ENCODE measurements at places on chromosomes 3 and 15. TPM values are rescaled to one million over a fixed set of nuclear protein-coding genes. Genes with fewer than 3 reads are reported as not detected.
A peak's percentile ranks its signal among the peaks of the same experiment; 100 is the strongest.

GRCh38 chr3:172476347-172476746 lies 28.1 kb upstream of the GHSR start:
- no peak for DNase-seq
- H3K27me3 ChIP-seq = no peaks in the 10 kb centered on the region
- H3K27ac ChIP-seq = no peak overlapping the region
- peaks cover 14% of the 10 kb centered on the region for H3K4me1 ChIP-seq

- H3K36me3 ChIP-seq = no peaks in the 10 kb centered on the region
- H3K4me3 ChIP-seq = no peak overlapping the region
- H3K4me1 ChIP-seq = peaks cover 13% of the 10 kb centered on the region
- H3K27me3 ChIP-seq = no peaks in the 10 kb centered on the region
- DNase-seq = peak; percentile 55
Observed at GRCh38 chr3:31704591-31705179, 172.0 kb downstream of the STT3B start.

DNA sequence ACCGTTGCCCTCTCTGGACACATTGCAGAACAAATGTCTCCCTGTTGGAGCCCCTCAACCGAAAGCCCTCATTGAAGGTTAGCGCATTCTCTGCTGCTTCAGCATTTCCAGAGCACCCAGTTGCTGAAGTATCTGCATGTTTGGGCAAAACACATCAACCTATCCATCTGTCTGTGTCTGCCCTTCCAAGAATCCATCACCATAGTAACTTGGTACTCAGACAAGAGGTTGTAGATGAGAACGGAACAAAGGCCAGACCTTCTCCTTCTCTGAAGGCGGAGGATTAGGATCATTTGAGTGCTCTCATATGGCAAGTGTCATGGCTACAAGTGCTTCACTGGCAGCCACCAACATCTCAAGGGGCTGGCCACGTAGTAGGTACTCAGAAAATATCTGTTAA lies 23.1 kb upstream of the RHO start:
- no peaks in the 10 kb centered on the region for H3K4me1 ChIP-seq
- no peak overlapping the region for H3K4me3 ChIP-seq
- H3K27me3 ChIP-seq = no peaks in the 10 kb centered on the region
- no peak overlapping the region for H3K27ac ChIP-seq
- H3K36me3 ChIP-seq = no peaks in the 10 kb centered on the region

- no peak overlapping the region for H3K27ac ChIP-seq
- H3K36me3 ChIP-seq = no peaks in the 10 kb centered on the region
- DNase-seq = no peak
- no peaks in the 10 kb centered on the region for H3K27me3 ChIP-seq
Observed at GRCh38 chr15:75199357-75199940, 2.2 kb upstream of the C15orf39 start.

DNA sequence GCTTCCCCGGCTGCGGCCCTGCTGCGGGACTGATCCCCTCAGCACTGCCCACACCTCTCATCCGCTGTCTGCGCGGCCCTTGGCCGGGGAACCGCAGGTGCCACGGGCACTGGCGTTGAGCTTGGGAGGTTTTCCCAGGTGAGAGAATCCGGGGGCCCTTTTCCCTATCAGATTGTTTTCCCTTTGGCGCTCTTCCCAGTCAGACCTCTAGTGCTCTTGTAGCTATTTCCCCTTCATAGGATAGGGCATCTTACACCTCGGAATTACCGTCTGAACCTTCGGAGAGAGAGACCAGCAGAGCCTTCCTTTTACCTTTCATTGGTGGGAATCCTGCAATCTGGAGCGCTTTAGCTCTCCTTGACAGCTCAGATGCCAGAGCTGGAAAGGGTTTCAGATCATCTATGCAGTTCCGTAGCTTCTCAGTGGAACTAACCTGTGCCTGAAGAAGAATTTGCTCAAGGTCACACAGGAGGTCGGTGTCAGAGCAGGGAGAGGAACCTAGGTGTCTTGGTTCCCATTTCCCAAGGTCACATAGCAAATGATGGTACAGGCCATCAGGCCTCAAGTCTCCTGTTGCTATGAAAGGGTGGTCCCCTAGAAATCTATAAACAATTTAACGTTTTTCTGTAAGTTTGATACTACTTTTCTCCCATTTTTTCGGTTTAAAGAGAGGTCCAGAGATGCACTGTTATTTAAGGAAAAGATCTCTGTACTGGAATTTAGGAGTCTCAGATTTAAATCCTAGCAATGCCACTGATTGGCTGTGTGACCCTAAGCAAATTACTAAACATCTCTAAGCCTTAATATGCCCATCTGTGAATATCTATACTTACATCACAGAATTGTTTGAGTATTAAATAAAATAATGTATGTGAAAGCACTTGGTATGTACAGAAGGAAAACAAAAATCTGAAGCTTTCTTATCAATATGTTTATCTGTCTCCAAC lies 916 bp downstream of the IDH3A start:
- H3K27me3 ChIP-seq = no peaks in the 10 kb centered on the region
- DNase-seq = no peak
- peak overlapping the region; percentile 74 for H3K27ac ChIP-seq
- peaks cover 36% of the 10 kb centered on the region for H3K4me1 ChIP-seq
- H3K4me3 ChIP-seq = peak overlapping the region; percentile 77
- H3K36me3 ChIP-seq = no peaks in the 10 kb centered on the region

DNA sequence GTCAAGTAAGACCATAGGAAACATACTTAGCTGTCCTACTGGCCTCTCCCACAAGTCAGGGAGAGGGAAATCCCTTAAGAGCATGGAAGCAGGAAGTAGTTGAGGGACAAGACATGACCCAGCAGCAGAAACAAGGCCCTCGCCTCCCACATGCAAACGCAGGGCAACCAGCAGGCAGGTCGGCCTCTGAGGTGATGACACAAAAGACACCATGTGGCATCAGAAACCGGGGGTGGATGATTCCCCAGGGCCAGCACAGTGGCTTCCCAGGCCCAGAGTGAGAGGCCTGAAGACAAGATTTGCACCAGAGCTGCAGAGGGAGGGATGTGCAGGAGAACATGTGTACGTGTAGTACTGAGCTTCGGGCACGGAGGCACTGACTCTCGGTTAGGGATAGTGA lies 26.3 kb downstream of the PXYLP1 start:
- H3K4me1 ChIP-seq = no peaks in the 10 kb centered on the region
- no peak overlapping the region for H3K4me3 ChIP-seq
- no peak for DNase-seq
- no peaks in the 10 kb centered on the region for H3K36me3 ChIP-seq

GRCh38 chr3:152620395-152620794 lies 214.5 kb upstream of the P2RY1 start:
- no peaks in the 10 kb centered on the region for H3K36me3 ChIP-seq
- H3K27me3 ChIP-seq = no peaks in the 10 kb centered on the region
- H3K4me3 ChIP-seq = no peak overlapping the region
- no peak for DNase-seq

- no peaks in the 10 kb centered on the region for H3K27me3 ChIP-seq
- no peak overlapping the region for H3K27ac ChIP-seq
- no peaks in the 10 kb centered on the region for H3K4me1 ChIP-seq
- H3K36me3 ChIP-seq = no peaks in the 10 kb centered on the region
Observed at GRCh38 chr15:68256675-68257450, 20.7 kb upstream of the FEM1B start.

- no peaks in the 10 kb centered on the region for H3K27me3 ChIP-seq
- no peak overlapping the region for H3K4me3 ChIP-seq
- H3K4me1 ChIP-seq = no peaks in the 10 kb centered on the region
- H3K36me3 ChIP-seq = no peaks in the 10 kb centered on the region
Observed at GRCh38 chr3:188558343-188559071, 404.6 kb downstream of the LPP start.

DNA sequence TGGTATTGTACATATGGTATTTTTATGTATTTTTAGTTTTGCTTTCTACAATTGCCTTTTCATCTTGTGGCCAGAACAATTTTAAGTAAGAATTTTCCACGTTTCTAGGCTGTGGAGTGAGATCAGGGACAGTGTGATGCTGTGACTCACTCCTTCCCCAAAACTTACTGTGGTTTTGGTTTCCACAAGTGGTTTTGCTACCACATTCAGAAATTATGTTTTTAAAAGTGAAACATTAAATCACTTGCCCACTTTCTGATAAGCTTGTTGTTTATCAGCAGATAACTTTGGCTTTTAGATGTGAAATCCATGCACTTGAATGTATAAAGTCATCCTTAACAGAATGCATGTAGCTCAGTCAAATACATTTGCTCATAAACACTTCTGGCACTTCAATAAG lies 192.2 kb upstream of the THRB start:
- H3K36me3 ChIP-seq = no peaks in the 10 kb centered on the region
- H3K4me3 ChIP-seq = no peak overlapping the region
- H3K27ac ChIP-seq = no peak overlapping the region

- H3K4me1 ChIP-seq = peaks cover 46% of the 10 kb centered on the region
- H3K27ac ChIP-seq = peak overlapping the region; percentile 77
- no peaks in the 10 kb centered on the region for H3K36me3 ChIP-seq
- H3K27me3 ChIP-seq = no peaks in the 10 kb centered on the region
Observed at GRCh38 chr3:153162513-153163392, 727 bp downstream of the RAP2B start.

- no peaks in the 10 kb centered on the region for H3K36me3 ChIP-seq
- no peak overlapping the region for H3K4me3 ChIP-seq
Observed at GRCh38 chr3:67617518-67617917, 36.9 kb downstream of the SUCLG2 start.

The GOLGA8B gene
- total RNA-seq = 69.9 TPM

The SNTN gene
- not detected for total RNA-seq

The SLC25A26 gene
- total RNA-seq = 23.8 TPM

The CYP11A1 gene
- total RNA-seq = 0.57 TPM

The SNRK gene
- 12.7 TPM for total RNA-seq

The PROS1 gene
- 9.6 TPM for total RNA-seq

The GOLGA6L7 gene
- not detected for total RNA-seq

The UNC13C gene
- total RNA-seq = not detected
